Activated CD4-positive, alpha-beta T cell treated with anti-CD3 and anti-CD28 coated beads for 1 hour (primary cell): ENCODE measurements at places on chromosomes 7 and 10.

DNA sequence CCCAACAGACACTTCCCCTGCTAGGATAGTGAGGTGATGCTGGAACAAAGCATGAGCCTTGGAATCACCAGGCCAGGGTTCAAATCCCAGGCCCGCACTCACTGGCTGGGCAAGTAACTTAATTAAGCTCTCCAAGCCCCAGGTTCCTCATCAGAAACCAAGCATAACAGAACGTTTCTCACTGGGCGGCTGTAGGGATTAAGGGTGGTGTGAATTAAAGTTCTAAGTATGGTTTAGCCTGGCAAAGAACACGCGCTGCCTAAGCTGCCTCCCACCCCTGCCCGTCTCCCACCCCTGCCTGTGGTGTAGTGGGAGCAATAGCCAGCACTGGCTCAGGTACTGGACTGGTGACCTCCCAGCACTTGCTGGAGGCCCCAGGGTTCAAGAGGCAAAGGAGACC is 5.6 kb downstream of the SLC4A2 start:
- DNase-seq: no peak

DNA sequence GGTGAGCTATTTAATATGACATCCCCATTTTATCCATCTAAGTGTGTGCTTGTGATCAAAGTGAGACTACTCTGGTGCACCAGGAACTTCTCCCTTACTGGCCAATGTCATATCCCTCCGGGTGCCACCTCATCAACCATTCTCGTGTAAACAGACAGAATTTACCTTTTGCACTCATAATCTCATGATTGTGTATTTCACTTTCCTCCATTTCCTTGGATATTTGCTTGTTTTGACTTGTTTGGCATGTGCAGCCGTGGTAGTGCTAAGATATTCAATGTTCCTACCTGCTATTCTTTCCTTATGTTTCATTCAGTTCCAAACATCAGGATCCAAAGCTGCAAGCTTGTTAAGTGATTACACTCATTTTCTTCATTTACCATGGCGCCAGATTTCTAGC is 280.5 kb upstream of the SP8 start:
- no peak for DNase-seq

GRCh38 chr7:30625283-30625682 is 30.6 kb downstream of the GARS1 start:
- DNase-seq: no peak

DNA sequence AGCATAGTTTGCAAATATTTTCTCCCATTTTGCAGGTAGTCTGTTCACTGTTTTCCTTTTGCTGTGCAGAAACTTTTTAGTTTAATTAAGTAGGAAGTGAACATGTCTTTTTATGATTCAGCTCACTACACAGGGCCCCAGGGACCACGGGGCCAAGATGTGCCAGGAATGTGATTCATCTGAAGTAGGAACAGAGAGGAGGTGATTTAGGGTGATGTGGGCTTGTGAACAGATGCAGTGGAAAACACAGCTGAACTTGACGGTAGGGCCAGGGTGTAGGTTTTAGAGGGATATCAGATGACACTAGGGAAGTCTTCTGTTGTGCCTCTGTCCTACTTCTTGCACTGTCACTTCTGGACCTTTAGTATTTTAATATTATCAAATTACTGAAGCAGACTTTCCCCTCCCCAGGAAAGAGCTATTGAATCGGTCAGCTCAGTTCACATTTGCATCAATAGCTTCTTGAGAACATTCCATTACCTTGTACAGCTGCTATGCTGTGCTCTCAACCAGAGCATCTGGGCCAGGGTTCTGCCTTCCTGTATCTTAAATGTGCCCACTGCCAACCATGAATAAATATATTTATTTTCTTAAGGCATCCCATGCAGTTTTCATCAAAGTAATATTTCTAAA is 96.9 kb downstream of the OSBPL3 start:
- DNase-seq: no peak

GRCh38 chr10:27618036-27618615 is 114.0 kb downstream of the RAB18 start:
- DNase-seq: no peak

DNA sequence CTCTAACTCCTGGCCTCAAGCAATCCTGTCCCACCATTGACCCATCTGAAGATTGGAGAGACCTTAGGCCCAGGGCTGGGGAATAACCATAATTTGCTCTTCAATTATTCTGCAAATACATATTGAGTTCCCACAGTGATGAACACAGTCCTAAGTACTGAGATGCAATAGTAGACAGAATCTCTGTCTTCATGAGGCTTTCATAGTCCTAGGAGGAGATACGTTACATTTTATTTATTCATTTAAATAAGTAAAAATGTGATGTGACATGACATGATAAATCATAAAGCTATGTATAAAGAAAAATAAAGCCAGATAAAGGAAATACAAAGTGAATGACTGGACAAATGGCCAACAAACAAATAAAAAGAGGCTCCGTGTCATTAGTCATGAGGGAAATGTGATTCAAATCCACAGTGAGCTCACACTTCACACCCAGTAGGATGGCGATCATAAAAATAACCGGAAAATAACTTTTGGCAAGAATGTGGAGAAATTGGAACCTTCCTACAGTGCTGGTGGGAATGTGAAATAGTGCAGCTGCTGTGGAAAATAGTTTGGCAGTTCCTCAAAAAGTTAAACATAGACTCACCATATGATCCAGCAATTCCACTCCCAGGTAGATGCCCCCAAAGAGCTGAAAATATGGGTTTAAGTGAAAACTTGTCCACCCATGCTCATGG is 52.1 kb upstream of the JCAD start:
- DNase-seq: no peak

- no peak for DNase-seq
Observed at GRCh38 chr10:100553929-100554328, 18.2 kb downstream of the HIF1AN start.

DNA sequence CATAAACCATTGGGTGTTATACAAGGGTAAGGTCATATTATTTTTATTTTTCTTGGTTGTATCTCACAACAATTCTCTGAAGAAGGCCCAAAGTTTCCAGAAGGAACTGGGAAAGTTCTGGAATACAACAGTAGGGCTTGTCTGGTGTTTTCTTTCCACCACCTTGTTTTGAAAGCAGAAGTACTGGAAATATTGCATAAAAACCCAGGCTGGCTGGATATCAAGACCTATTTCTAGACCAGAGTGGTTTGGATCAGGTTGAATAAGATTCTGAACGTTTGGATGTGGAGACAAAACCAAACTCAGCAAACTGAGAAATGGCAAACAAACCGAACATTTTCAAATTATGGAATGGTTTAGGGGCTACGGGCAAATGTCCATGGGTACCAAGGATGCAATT is 182.6 kb upstream of the FZD8 start:
- no peak for DNase-seq

DNA sequence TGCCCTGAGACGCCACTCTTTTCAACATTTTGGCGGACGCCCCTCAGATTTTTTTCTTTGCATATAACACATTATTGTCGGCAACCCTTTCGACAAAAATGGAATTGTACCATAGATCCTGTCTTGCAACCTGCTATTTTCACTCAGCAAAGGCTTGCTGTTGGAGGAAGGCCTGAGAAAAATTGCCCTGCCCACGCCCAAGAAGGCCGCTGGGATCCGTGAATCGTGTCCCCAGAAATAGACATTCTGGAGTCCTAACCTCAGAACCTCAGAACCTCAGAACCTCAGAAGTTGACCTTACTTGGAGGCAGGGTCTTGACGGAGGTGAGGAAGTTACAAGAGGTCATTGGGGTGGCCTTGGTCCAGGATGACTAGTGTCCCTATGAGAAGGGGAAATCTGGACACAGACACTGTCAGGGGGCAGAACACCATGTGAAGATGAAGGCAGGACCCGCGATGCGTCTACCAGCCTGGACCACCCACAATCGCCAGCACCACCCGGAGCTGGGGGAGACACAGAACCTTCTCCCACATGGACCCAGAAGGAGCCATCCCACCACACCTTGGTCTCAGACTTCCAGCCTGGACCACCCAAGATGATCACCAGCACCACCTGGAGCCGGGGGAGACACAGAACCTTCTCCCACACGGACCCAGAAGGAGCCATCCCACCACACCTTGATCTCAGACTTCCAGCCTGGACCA is 19.1 kb upstream of the DNAAF5 start:
- no peak for DNase-seq

GRCh38 chr7:82017334-82017943 is 247.6 kb upstream of the HGF start:
- DNase-seq: no peak

DNA sequence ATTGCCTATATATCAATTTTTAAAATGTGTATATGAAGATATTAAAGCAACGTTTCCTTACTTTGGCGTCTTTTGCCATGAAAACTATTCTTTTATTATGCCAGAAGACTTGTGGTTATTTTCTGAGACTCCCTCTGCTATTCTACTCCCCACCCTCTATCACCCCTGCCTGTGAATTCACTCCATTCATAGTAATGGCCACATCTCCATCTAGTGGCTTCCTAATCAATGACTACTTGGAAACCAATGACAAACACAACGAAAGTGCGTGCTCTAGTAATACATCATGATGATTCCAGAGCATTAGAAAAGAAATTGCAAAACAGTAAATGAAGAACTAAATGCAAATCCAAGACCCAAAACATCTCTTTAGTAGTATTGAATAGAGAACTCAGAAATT is 186.7 kb upstream of the HGF start:
- DNase-seq: no peak

DNA sequence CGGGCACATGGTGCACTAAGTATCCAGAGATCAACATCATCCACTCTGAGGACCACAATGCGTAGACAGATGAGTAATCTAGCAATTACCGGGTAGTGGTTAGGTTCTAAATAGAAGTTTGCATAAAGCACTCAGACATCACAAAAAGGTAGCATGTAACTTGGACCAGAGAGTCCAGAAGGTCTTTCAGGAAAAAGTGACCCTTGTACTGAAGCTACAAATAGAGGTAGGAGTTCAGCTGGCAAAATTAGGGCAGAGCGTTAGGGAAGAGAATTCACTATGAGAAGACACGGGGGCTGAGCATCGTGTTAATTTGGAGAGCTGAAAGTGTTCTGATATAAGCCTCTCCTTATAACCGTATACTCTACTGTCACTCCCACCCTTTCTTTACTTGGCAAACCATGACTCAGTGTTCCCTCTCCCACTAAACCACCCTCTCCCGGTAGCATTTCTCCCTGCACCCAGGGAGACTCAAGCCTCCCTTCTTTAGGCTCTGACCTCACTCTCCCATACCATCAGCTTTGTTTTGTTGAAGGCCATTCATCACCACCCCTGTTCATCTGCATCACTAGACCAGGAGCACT is 222.2 kb upstream of the FZD1 start:
- DNase-seq: no peak

DNA sequence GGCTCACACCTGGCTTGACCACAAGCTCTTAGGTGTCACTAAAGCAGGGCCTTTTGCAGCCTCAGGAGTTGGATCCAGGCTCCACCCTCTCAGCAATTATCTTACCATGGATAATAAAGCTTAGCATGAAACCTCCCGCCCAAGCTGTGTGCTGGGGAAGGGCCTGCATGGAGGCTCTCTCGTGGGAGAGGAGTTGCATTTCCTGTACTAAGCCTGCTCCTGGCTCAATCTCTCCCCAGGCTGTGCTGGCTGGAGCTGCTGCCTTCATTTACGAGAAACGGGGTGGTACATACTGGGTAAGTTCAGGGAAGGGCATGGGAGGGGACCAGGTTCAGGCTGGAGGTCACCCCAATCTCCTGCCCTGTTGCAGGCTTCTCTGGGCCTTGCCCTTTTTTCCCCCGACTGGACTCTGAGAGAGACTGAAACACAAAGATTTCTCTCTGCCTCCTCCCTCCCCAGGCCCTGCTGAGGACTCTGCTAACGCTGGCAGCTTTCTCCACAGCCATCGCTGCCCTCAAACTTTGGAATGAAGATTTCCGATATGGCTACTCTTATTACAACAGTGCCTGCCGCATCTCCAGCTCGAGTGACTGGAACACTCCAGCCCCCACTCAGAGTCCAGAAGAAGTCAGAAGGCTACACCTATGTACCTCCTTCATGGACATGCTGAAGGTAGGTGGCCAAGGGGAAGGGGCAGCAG is 2.7 kb downstream of the TMEM176A start:
- no peak for DNase-seq

DNA sequence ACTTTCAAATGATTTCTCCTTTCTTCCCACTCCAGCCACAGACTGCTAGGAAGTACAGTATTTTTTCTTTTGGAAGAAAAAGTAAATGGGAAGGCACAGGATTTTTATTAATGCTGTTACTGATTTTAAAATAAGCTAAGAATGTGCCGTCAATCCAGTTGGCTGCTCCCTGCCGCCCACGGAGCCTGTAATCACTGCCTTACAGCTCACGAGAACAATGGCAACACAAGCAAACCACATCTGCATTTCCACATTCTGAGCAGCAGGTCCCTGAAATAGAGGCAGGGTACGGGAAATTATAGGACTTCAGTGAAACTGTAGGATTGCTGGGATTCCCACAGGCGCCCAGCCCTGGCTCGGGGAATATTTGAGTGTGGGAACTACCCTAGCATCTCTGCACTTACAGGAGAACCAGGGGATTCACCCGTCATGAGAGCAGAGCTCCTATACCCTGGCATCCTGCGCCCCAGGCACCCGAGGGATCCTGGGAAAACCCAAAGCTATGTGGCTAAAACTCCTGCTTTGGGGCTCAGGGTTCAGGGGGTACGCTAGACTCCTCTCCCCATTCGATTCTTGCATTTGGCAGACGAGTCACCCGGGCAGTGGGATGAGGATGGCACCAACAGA is 72.9 kb upstream of the TNS3 start:
- no peak for DNase-seq

GRCh38 chr10:98316170-98316569 is 48.2 kb upstream of the LOXL4 start:
- DNase-seq: no peak

DNA sequence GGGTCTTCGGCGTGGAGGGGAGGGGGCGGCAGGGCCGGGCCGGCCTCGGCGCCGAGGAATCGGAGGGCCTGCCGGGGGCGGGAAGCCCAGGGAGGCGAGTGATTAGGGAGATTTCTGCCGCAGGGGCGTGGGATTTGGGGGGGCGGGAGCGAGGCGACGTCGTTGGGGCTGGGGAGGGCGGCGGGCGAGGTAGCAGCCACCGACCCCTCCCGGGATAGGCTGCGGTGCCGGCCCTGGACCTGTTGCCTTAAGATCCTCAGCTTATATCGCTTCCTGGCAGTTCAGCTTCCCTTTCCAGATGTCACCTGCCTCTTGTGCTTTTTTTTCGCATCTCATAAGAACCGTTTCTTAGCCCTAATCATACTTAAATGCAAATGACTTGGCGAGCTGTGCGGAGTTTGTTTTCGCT is 655 bp downstream of the LMTK2 start:
- DNase-seq: no peak

DNA sequence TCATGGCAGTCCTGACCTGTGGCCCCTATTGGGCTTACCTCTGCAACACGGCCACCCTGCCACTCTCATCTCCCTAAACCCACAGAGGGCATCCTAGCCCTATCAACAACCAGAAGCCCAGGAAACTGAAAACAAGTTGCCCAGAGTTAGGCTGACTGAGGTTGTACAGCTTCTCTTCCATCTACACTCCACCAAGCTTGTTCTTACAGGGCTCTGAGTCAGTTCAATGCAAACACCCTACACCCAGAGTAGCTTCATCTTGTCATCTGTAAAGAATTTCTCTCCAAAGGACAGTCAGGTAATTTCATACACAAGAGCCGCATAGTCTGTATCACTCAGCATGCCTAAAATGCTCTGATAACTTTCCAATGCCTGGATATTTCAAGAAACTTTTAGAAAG is 175.4 kb downstream of the ARID5B start:
- DNase-seq: no peak

GRCh38 chr7:2105917-2106316 is 126.8 kb downstream of the MAD1L1 start:
- no peak for DNase-seq

GRCh38 chr10:70500812-70501301 is 22.3 kb downstream of the PALD1 start:
- no peak for DNase-seq
